D721Med (cell line): ENCODE measurements at places on chromosomes 16 and 17.

GRCh38 chr17:35577830-35578196 lies 558 bp downstream of the PEX12 start:
- DNase-seq: no peak

GRCh38 chr17:77451894-77452852 lies 311.4 kb downstream of the SEC14L1 start:
- peak; percentile 78 for DNase-seq

- no peak for DNase-seq
Measured at GRCh38 chr17:47297661-47298400, 25.9 kb upstream of the EFCAB13 start.

- DNase-seq: no peak
Measured at GRCh38 chr17:66605541-66605940, 229.4 kb upstream of the CACNG5 start.

GRCh38 chr17:9900784-9901183 lies 4.3 kb downstream of the RCVRN start:
- no peak for DNase-seq

DNA sequence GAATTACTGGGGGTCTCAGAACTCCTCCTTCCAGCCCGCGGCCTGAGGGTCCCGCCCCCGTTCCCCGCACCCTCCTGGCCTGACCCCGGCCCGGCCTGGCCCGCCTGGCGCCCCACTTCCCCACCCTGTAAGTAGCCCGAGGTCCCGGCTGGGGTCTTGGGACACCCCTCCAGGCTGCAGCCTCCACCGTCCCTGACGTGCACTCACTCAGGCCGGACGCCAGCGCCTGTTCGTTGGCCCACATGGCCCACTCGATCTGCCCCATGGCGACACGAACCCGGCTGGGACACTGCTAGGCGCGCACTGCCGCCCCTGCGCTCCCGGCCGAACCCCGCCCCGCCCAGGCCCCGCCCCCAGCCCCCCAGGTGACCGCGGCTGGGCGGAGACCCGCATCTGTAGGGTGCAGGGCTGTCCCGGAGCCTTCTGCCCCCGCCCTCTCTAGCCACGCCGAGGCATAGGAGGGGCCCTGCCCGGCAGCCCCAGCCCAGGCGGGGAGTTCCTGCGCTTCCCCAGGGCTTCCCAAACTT lies at the start of gene CYBA:
Gene CYBA (minus strand): TSS at position 305 of the 527 bp plus-strand sequence. CDS start 40 bp downstream, at position 265.
- DNase-seq: no peak

- DNase-seq: no peak
Measured at GRCh38 chr17:339193-340061, 13.2 kb downstream of the RPH3AL start.
